ENCODE measurements at places on chromosomes 2 and 18.

DNA sequence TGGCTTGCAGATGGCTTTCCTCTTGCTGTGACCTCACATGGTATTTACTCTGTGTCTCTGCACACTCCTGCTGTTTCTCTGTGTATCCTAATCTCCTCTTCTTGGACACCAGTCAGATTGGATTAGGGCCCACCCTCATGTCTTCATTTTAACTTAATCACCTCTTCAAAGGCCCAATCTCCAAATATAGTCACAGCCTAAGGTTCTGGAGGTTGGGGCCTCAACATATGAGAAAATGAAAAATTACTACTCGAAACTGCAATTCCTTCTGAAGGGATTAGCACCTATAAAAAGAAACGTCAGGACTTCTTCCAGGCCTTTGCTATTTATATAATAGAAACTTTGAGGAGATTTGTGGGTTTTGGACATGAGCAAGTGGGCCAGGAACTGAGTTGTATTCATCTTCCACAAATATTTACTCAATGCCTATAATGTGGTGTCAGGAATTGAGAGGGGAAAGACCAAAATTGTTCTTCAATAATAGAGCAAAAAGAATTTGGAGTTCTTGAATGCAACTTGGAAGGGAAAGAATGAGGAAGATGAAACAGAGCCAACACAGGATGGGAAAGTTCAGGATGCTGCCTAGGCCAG lies 270.0 kb upstream of the FN1 start:
- DNase-seq: no peak

DNA sequence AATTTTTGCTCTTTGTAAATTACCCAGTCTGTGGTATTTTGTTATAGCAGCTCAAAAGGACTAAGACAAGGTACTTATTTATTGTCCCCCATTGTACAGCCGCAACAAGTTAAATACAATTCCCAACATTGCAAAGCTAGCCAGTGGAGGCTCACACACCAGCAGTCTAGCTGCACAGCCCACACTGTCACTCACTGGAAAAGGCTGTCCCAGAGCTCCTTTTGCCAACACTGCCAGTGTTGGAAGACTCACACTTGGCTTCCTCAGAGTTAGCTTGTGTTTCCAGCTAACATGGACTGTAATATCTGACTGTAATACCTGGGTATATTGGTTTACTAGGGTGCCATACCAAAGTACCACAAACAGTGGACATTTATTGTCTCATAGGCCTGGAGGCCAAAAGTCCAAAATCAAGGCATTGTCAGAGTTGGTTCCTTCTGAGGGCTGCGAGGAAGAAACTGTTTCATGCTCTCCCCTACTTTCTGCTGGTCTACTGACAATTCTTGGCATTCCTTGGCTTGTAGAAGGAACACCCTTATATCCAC lies 6.6 kb upstream of the DYM start:
- no peak for DNase-seq

GRCh38 chr18:48409591-48410094 lies 460 bp upstream of the ZBTB7C start:
- DNase-seq: no peak

DNA sequence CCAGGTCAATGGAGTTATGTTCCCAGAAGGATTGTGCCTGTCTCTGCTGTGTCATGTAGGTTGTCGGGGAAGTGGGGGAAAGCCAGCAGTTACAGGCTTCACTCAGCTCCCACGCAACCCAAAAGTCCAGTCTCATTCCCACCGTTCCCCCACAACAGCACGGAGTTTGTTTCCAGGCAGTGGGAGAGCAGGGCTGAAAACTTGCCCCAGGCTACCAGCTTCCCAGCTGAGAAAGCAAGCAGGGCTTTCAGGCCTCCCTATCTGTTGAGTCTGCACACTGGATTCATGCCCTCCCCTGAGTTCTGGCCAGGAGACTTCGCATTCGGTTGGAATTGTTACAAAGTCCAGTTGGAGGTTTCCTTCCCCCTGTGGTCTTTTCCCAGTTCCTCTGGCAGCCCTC lies 76.3 kb downstream of the TMX3 start:
- DNase-seq: no peak

- no peak for DNase-seq
These were observed 38.4 kb downstream of the METAP1D start for GRCh38 chr2:172038121-172038520.

DNA sequence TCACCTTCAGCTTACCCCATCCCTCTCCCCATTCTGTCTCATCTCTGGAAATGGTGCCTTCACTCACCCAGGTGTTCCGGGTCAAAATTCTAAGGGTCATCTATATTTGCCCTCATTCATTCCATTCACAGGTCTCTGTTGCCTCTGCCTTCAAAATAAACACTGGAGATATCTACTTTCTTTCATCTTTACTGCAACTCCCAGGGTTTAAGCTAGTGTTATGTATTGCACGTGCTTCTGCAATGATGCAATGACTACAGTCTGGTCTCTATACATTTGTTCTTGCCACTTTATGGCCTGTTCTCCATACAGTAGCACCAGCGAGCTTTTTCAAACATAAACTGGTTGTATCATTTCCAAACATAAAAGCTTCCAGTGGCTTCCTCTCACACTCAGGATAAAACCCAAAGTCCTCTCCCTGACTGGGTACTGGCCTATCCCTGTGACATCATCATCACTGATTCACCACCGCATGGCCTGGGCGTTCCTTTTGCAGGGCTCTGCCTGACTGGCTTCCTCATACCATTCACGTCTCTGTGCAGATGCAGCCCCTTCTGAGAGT lies 14.3 kb downstream of the DSG2 start:
- DNase-seq: no peak

DNA sequence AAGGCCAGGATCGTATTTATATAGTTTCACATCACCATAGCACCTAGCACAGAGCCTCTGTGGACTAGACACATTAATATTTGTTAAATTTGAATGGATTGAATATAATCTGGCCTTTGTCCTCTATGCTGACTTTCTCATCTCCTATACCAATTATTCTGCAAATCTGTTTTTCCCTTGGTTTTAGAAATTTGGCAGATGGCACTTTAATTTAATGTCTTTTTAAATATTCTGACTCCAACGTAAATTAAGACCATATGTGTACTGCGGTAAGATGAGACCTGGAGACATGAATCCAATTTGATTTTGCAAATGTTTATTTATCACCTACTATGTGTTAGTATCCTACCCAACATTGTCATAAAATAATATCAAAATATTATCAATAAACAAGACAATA lies 1281.9 kb upstream of the PIK3C3 start:
- DNase-seq: no peak

GRCh38 chr18:3967359-3968180 lies 487.5 kb downstream of the DLGAP1 start:
- DNase-seq: no peak

GRCh38 chr2:210938228-210938627 lies 381.8 kb downstream of the CPS1 start:
- DNase-seq: no peak

GRCh38 chr2:202689898-202690297 lies 55.1 kb downstream of the FAM117B start:
- DNase-seq: no peak

DNA sequence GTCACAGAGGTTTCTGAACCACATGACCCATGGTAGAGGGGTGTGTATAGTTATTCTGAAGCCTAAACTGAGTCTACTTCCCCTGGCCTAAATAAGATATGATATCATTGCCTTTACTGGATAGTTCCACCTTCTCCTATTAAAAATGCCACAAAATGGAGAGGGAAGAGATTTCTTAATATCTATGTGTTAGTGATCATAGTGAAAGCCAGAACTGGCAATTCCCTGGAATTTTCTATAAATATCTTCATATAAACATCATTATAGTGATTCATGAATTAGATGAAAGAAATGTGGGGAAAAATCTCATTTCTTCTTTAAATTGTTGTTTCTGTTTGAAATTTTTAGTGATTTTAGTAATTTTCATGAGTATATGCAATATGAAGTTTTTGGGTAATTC lies 45.8 kb downstream of the TSHZ1 start:
- DNase-seq: no peak

DNA sequence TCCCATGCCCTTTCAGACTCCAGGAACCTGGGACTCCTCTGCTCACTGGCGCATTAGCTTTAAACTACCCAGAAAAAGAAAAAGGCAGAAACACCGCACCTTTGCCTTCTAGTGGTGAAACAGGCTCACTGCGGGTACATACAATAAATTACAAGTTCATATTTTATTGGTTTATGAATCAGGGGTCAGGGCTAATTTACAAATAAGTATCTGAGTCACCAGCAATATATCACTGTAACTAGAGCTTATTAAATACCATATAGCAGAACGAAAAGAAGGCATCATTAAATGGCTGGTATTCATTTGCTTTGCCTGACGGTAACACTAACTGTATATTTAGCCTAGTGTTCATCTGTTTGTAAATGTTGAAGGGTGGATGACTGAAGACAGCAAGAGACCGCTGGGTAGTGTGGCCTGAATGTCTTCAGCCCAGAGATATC lies 26.9 kb upstream of the DTNB start:
- no peak for DNase-seq

DNA sequence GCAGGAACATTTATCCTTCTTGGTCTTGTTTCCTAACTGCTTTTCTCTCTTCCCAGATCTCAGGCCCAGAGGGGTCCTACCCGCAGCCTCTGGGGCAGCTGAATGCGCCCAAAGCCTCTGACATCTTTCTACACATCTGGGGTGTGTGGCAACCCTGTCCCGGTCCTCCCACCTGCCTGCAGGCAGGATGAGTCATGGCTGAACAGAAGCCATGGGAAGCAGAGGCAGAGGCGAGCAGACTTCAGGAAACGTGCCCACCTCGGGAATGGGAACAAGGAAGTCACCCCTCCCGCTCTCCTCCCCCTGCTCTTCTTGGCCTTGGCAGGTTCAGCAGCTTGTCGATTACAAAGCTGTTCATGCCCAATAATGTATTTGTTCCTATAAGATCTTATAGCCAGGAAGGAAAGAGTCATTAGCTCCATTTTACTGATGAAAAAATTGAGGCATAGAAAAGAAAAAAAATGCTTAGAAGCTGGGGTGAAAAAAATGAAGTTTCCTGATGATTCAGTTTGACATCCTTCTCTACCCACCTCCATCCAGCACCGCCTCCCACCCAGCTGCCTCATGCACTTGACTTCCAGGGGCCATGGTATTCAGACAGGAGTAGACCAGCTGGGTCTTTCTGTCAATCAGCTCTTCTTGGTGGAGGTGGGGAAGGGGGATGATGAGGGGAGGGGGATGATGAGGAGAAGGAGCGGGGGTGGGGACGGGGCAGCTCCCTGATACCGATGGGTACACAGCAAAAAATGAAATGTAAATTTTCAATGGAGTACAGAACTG lies 10.4 kb upstream of the KCNF1 start:
- no peak for DNase-seq

GRCh38 chr2:174873471-174873870 lies 109.2 kb upstream of the CHRNA1 start:
- DNase-seq: no peak

DNA sequence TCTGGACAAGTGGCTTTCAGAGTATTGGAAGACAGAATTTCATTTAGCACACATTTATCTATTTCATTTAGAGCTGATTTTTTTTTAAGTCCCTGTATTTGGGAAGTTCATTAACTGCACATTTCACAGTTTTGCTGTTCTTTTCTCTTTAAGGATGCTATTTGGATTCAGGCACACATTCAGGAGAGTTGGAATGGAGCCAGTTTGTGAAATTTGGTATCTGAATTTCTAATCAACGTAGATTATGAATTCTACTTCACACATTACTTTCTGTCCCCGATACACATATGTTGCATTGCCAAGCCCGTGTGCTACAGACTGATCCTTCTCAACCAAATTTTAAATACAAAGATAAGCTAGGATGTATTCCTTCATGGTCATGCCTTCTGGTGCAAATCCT lies 503.9 kb downstream of the IRS1 start:
- no peak for DNase-seq

GRCh38 chr2:234555616-234556249 lies 58.9 kb upstream of the ARL4C start:
- no peak for DNase-seq

DNA sequence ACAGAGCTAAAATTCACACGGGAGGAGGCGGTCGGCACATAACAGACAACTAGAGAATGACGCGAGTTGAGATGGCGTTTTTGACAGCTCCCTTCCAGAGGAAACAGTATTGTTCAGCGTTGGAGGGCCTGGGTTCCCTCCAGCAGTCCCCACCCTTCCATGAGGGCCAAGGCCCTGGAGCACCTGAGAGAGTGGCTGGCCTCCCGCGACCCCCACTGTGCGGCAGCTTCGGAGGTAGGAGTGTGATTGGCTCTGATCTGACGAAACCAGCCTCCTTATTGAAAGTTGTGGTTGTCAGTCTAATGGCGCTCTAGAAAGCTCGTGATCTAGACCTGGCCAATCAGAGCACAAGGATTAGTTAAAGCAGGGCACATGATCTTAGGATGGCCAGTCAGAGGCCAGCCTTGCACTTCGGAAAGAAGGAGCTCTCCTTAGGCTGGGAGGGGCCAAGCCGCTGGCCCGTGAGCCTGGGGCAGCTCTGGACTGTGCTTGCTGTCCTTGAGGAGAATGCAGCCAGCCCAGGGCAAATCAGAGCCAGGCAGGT lies 104.5 kb upstream of the CELF4 start:
- DNase-seq: no peak

DNA sequence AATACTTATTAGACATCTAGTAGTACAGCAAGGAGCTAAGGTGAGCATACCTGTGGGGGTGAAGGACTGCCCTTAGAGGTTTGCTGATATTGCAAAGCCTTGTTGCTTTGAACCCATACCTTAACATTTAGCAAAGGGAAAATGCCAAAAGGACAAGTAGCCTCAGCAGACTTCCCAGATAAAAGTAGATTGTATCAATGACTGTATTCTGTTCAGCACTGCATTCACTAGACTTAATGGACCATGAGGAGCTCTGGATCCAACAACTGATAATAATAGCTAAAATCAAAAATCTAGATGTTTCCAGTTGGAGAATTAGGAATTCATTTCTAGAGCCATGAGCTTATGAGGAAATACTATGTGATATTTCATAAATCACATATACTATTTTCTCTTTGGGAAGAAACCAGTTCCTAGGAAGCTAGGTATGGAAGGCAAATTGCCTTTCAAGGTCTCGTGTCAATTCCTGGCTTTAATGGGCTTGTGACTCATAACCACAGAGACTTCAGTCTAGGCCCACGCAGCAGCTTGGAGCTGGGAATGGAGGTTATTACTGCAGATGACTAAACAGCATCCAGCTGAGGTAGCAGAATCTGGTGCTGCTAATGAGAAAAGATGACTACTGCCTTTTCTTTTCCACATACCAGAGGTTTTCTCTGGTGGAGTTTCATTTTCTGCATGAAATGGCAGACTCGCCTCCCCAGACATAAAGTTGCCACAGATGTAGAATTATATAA lies 191.2 kb upstream of the NABP1 start:
- DNase-seq: no peak

- no peak for DNase-seq
These were observed 230.8 kb upstream of the CDH2 start for GRCh38 chr18:28407681-28408080.

GRCh38 chr2:133811409-133812125 lies 243.3 kb upstream of the NCKAP5 start:
- no peak for DNase-seq

DNA sequence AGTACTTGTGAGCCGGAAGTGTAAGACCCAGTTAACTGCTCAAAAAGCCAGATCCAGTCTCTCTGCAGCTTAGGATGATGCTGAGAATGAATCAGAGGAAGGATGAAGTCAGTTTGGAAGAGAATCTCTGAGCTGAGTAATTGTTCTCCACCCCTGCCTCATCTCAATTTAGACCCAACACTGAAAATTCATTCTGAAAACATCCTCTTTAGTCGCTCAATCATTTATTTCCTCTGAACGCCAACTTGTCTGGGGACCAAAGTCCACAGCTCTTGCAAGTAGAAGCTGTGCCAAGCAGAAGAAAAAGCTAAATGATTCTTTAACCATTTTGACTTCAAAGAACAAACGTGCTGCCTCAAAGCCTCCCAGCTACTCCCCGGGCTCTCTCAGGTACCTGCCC lies 177.1 kb upstream of the KLHL29 start:
- DNase-seq: no peak

- no peak for DNase-seq
These were observed 297.1 kb downstream of the TMX3 start for GRCh38 chr18:68417826-68418225.
